ENCODE measurements at places on chromosomes 6 and 20.

DNA sequence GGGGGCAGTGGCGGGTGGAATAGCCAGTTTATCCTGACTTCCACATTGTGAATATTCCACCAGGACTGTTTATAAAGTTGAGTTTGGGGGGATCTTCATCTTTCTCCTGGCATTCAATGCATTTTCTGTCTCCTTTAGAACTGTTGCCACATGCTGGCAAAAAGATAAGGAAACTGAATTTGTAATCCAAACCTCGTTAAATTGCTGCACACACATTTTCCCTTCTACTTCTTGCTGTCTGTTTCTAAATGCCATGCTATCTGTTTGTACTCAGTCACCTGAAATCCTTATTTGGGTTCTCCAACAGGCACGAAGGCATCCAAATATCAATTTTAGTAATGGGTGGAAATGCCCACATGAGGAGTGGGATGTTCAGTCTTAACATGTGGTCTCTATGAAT lies 180.2 kb upstream of the CCN2 start:
- DNase-seq: no peak

- no peak for DNase-seq
These were observed 126.9 kb downstream of the SYCP2 start for GRCh38 chr20:59806578-59806975.

- peak; percentile 72 for DNase-seq
These were observed at the start of gene KIF16B for GRCh38 chr20:16573001-16573965. Gene KIF16B (minus strand): TSS chr20:16573448. CDS start chr20:16573275, 173 bp downstream.

- DNase-seq: no peak
These were observed 1.1 kb upstream of the FAM162B start for GRCh38 chr6:116766506-116767176.

DNA sequence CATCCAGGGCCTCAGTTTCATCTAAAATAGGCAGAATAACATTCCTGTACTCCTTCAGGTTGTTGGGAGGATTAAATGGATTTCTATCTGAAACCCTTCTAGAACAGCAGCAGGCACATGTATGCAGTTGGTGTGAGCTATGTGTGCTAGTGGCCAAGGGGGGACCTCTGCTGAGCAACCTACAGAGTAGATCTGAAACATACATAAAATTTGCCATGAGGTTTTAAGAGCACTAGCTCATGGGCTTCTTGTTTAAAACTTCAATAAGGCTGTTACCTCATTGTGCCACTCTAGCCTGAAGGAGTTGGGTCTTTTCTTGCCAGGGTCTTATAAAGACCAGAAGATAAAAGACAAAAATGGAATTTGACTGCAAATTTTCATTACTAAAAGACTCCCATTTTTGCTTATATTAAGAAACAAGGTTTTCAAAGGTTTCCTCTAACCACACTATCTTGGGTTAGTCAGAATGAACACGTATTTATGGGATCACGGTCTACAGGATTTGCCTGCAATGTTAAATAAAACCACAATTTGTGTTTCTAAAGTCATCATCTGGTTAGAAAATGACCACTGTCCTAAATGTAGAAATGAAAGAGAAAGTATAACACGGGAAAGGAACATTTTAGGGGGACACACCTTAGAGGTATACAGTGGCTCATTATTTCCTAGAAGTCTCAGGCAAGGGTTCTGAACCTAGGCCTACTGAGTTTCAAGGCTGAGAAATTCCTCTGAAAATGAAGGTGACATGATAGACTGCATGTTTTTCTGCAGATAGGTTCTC lies 144.9 kb upstream of the OLIG3 start:
- no peak for DNase-seq

DNA sequence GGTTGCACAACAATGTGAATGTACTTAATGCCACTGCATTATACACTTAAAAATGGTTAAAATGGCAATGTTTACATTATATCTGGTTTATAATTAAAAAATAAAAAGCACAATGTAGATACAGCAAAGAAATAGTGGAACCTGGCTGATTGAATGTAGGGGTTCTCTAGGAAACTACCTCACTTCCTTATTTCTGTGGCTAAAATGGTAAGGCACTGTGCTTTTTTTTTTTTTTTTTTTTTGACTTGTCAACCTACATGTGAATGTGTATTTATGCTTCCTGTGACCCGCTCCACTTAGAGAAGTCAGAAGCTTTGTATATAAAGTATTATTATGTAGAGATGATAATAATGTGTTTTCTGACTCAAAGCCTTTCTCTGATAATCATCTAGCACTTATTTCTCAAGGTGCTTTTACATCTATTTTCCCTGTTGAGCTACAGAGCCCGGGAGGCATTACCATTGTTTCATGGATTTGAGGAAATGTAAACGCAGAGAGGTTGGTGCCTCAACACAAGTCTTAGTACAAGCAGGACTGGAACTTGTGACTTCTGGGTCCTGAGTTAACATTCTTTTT lies 55.0 kb downstream of the SOX4 start:
- DNase-seq: no peak

GRCh38 chr20:440148-440547 lies 22.2 kb downstream of the TBC1D20 start:
- no peak for DNase-seq

Data from T follicular helper cell (primary cell).